AG09309 (cell line): ENCODE measurements at places on chromosomes 13 and 19.

- no peak for DNase-seq
Observed at GRCh38 chr19:3648037-3648905, 21.7 kb upstream of the CACTIN start.

- no peak for DNase-seq
Observed at GRCh38 chr13:19601749-19602725, 31.4 kb upstream of the MPHOSPH8 start.

GRCh38 chr13:53241891-53242348 is 213.3 kb downstream of the OLFM4 start:
- no peak for DNase-seq

DNA sequence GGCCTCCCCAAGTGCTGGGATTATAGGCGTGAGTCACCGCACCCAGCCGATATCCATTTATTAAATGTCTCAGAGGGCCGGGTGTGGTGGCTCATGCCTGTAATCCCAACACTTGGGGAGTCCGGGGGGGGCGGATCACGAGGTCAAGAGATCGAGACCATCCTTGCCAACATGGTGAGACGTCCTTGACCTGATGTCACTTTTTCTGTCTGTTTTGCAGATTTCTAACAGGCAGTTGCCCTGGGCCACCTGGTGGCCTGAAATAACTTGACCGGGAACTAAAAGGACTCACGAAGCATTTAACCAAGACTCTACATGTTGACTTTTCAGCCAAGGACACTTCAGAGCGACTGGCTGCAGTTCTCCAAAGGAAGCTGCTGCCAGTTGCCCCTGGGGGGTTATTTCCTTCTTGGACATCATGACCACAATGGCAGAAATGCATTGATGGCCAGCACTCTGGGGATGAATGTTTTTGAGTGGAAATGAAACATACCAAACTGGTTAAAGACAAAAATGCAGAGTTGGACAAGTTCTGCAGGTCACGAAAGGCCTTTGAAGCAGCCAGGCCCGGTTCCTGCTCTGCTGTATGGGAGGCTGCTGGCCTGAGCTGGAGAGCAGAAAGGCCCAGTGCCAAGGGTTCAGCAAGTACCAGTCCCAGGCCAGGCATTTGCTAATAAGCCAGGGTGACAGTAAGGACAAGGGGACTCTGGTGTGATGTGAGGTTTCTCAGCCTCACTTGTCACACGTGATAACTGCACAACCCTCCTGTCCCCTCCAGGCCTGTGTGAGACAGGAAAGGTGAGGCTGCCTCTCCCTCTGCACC is 8.3 kb downstream of the ZNF837 start:
- no peak for DNase-seq

DNA sequence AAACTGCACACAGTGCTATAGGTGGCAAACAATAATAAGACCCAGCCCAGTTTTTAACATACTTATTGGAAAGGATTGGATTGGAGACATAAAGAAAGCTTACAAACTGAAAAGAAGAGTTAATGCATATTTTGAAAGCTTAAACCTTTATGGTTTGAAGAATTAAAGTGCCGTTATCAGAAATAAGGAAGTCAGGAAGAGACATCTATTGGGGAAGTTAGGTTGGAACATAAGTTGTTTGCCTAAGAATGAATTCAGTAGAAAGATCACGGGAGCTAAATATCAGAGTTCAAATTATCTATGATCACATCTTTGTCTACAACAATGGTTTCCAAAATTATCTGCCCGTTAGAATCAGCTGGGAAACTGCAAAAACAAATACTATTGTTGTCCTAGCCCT is 767.9 kb downstream of the PCDH9 start:
- no peak for DNase-seq

DNA sequence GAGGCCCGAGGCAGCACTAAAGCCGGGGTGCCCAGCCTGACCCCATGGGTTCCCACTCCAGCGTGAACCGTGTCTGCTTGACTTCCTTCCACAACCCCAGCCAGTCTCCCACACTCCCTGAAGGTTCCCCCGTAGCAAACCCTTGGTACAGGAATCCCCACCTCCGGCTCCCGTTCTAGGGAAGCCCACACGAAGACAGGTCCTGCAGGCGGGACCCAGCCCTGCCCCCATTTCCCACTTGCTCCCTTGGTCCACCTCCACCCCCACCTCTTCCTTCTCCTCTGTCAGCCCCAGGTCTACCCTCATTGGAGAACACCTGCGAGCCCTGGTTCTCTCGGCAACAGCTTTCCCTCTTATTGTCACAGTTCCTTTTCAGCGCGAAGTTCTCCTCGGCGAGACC is 23.9 kb downstream of the C19orf81 start:
- no peak for DNase-seq

GRCh38 chr19:13012690-13013608 is 17.7 kb downstream of the NFIX start:
- no peak for DNase-seq

DNA sequence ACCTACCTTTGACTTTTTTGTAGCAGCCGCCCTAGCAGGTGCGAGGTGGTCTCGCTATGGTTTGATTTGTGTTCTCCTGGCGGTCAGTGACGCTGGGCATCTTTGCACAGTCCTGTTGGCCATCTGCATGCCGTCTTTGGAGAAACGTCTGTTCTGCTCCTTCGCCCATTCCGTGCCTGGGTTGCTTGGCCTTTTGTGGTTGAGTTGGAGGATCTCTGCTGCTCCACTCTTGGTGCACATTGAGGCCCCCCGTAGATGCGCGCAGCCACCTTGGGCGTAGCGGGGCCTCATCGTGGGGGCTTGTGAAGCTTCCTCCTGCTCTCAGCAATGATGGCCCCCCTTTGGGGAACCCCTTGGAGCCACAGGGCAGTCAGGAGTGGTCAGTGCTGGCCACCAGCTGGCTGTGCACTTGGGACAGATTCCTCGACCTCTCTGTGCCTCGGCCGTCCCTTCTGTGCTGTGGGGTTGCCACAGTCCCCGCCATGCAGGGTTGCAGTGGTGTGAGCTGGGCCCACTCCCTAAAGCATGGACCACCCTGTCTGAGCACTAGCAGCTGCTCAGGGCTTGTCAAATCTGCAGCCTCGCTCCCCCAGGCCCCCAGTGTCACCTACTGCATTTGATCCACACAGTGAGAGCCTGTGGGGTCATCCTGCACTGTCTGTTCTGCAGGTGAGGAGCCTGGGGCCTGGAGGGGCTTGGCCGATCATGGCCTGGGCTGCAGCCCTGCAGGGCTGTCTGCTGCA is 170.8 kb downstream of the KDM4B start:
- no peak for DNase-seq

DNA sequence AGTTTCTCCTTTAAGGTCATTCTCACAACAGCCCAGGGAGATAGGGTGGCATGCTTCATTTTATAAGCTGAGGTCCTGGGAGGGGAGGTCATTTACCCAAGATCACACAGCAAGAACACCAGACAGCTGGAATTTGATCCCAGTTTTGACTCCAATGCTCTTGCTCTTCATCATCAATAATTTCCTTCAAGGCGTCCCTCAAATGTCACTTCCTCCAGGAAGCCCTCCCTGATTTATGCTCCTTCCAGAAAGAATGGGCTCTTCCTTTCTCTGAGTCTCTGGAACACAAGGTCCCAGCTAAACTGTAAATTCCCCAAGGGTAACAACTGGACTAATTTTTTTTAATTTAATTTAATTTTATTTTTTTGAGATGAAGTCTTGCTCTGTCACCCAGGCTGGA is 4.7 kb upstream of the DHX34 start:
- no peak for DNase-seq

DNA sequence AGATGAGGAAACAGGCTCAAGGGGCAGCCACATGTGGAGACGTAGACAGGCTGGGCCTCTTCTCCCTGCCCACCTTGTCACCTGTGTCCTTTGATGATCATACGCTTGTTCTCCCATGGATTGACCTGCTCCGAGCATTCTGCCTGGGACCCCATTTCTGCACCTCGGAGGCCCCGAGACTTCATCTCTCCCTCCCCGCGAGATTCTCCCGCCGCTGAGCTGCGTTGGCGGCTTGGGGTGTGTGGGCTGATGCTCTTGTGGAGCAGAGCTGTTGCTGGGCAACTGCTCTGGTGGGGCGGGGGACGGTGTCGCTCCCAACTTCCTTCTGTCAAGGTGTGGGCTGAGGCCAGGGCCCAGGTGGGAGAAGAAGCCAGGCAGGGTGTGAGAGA is 22.1 kb downstream of the MAST3 start:
- DNase-seq = no peak

GRCh38 chr19:7400815-7401214 is 52.1 kb downstream of the ARHGEF18 start:
- no peak for DNase-seq

DNA sequence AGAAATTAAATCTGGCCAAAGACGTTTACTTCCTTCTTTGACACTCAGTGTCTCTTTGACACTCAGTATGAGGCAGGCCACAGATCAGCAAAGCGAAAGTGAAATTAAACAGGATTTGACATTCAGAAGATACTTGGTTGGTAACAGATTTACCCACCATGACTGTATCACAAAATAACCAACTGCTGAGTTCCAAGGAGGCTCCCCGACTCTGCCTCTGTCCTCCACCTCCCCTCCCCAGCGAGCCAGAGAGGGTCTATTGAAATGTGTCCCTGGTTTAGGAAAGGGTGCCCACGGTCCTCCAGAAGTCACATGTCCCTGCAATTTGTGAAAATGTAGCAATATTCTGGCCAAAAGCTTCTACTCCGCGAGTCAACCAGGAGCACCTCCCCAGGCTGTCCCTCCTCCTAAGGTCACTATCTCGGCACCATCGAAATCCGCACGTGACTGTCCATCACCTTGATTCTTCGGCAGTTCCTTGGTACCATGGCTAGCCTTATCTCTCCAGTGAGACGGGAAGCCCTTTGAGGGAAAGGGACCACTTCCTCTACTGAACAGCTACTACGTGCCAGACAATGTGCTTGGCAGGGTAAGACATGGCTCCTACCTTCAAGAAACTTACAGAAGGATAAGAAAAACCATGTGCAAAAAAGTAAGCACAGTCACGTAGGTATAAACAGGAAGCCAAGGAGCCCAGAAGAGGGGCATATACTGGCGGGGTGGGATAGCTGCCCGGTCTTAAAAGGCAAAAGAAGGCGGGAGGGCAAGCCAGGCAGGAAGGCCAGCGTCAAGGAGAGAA is 1.5 kb downstream of the N4BP2L1 start:
- DNase-seq = no peak

GRCh38 chr19:46944123-46944748 is 75.4 kb upstream of the NPAS1 start:
- no peak for DNase-seq

DNA sequence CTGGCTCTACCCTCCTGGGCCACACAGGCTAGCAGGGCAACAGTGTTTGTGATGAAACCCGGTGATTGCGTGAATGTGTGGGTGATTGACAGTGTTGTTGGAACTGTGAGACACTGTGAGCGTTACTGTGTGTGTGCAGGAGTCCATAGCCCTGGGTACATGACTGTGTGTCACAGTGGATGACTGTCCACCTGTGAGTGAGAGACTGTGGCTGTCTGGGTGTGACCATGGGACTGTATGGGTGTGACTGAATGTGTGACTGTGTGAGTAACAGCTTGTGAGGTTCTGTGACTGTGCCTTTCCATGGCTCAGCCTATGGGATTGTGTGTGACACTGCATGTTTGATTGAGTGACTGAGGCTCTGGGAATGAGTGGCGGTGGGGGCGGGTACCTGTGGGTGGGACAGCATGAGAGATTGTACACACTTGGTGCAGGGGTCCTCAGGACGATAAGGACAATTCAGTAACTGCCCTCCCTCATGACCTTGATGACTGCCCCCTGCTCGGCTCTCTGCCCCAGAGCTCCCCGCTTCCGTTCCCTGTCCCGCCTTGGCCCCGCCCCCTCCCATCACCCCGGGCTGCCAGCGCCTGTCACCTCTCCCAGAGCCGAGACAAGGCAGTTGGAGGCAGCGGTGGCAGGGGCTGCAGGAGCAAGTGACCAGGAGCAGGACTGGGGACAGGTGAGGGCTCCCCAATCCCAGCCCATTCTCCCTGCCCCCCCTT is at the start of gene GIPR:
TSS of gene GIPR (plus strand) at position 602 of the 722 bp plus-strand sequence. CDS start 1,300 bp downstream, outside the sequence.
- no peak for DNase-seq

GRCh38 chr19:19347401-19348110 is 26.9 kb downstream of the MAU2 start:
- no peak for DNase-seq

GRCh38 chr13:111658145-111659100 is 338.0 kb downstream of the TEX29 start:
- DNase-seq = no peak

DNA sequence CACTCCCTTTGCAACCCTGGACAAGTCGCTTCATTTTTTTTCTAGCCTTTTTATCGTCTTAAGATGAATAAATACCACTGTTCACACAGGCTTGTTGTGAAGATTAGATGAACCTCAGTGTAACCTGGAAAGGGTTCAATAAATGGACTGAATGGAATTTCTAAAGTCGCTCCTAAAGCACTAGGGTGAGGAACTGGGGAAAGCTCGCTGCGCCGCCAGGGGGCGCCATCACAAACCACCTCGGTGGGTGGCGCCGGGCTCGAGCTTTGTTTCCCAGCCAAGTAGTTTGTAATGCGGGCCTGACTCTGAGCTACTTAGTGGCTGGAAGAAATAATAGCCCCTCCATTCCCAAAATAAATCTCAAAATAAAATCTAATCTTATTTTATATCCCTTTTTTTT is 2.2 kb upstream of the CEACAM6 start:
- no peak for DNase-seq

- peak; percentile 62 for DNase-seq
Observed at GRCh38 chr19:6276447-6276846, 3.3 kb downstream of the MLLT1 start.

DNA sequence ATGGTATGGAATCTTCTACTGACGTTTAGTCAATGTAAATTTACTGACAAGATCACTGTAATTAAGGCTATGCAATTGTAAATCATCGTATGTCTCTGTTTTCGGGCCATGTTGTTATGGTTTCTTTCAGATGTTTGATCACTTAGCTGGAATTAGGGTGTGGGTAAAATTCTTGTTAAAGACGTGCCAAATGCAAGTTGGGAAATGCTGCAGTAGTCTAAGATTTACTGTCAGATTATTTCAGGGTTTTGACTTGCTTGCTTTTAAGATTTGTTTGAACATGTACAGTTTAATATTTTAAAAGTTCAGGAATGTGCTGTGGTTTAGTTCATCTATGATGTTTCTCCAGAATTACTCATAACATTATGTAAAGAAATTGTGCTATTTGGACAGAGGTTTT is 10.8 kb downstream of the NDFIP2 start:
- DNase-seq = peak; percentile 79

- DNase-seq = no peak
Observed at GRCh38 chr19:37899966-37900365, 6.4 kb downstream of the WDR87 start.

- DNase-seq = no peak
Observed at GRCh38 chr19:38932425-38933179, 1.9 kb downstream of the MRPS12 start.
